ENCODE measurements at places on chromosomes 12 and 14.

DNA sequence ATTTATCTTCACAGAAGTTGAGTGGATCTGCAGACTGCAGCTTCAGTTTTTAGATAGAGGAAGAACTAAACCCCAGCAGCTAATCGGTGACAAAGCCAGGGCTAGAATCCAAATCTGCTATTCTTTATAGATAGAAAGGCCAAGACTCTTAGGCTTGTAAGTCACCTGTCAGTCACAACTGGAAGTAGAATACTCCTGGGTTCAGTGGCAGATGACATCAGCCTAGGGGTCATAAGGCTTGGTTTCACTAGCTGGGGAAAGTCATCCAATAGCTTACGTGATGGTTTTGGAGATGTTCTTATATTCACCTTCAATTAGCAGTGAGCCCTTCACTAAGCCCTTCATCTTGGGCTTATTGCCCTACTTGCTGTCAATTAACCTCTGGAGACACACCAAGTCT, 93.4 kb downstream of the APAF1 start:
- no peak for DNase-seq

GRCh38 chr14:91310606-91311283, 66.2 kb upstream of the GPR68 start:
- peak; percentile 58 for DNase-seq

GRCh38 chr14:89041257-89041582, 216.8 kb downstream of the TTC8 start:
- DNase-seq, result no peak

- DNase-seq, result no peak
These were observed 15.5 kb downstream of the SLC15A5 start for GRCh38 chr12:16261944-16262475.

DNA sequence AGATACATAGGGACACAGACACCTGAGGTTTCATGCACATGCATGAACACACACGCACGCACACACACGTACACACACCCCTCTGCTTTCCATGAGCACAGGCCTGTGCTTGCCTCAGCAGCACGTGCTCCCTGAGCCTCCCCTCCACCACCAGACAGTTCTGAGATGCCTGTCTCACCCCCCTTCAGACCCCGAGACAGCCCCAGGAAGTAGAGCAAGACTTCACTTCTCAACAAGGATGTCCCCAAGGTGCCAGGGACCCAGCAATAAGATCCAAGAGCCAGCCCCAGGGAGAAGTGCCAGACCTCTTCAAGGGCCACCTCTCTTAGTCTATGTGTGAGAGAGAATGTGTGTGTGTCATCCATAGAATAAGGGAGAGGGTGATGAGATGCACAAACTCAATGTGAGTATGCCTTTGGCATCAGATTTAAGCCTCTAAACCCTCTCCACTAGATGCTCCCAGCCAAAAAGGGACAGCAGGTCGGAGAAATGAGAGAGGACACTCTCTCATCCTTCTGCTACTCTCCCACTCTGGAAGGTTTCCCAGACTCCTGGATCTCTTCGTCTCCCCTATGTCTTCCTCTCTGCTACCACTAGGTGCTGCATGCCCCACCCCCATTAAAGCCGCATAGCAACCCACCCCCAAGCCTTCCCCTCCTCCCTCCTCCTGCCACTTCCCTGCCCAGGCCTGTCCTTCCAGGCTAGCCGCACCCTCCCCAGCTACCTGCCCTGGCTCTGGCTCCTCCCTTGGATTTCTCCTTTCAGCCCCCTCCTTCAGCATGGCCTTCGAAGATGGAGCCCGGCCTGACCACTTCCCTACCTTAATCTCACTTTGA, 7.7 kb downstream of the RARG start:
- DNase-seq, result no peak

DNA sequence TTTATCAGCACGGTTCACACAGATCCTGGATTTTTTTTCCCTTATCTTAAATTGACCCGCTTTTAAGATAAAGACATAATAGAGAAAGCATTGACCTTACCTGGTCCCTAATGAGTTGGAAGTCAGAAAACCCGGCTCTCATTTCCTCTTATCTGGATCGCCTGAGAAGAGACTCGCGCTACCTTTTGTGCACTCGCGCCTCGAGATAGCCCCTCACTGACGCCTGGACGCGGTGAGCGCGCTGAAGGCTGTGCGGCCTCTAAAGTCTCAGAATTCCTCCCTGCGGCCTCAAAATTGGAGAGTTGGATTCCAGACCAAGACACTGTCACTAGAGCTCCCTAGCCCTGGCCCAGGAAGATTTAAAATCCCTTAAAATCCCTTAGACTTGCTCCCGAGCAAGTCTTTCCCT, 7.0 kb downstream of the NKX2-1 start:
- no peak for DNase-seq

DNA sequence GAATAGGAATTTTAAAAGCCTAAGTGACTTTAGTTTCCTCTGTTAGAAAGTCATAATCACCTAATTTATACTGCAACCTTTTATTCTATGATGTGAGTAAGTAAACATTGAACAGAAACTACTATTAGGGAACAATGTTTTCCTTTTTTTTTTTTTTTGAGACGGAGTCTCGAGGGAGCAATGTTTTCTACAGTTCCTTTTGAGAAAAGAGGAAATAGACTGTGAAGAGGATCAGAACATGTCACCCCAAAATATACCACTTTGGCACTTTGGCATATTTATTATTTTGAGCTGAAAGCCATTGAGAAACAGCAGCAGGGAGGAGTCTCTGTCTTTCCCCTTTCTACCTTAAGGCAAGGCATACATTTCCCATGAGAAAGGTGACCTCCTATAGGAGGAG, 162.7 kb upstream of the CNOT2 start:
- no peak for DNase-seq

- DNase-seq, result no peak
These were observed 43.0 kb downstream of the BORCS5 start for GRCh38 chr12:12399776-12400305.

DNA sequence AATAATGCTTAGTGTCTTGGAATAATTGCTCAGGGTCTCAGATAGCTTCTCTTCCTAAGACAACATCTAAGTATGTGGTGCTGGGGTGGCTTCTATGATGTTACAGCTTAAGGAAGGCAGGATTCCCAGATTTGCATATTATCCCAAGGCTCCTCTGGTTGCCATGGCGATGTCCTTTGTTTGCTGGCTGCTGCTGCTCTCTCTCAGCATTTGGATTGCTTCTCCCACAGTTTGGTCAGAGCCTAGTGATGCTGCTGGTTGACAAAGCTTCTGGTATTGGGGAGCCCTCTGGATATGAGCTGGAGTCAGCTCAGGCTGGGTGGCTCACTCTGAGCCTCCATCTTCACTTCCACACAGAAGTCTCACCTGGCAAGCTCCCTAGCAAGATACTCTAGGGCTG, 56.4 kb upstream of the FBXO33 start:
- DNase-seq, result no peak

DNA sequence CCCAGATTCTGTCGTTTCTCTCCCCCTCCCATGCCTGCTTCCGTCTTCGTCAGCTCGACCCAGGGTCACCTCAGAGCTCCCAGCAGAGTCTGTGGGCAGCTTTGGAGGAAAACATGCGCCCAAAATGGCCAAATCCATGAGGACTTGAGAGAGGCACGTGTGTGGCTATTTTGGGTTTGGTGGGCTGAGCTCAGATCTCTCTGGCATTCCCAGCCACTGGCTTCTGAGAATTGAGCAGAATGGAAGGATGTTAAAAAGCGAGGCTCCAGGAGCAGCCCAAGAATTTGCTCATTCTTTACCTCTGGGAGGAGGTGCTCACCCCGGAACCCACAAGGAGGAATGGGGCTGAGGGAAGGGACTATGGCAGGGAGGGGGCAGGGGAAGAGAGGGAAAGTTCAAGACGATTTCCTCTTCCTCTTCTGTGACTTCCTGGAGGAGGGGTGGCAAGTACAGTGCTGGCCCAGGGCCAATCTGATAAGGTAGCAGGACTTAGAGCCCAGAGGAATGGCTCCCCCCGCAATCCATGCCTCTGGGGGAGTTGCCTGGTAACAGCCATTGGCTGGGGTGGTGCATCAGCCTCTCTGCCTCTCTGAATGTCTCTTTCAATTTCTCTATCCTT, 20.1 kb downstream of the TSPAN9 start:
- DNase-seq, result no peak

DNA sequence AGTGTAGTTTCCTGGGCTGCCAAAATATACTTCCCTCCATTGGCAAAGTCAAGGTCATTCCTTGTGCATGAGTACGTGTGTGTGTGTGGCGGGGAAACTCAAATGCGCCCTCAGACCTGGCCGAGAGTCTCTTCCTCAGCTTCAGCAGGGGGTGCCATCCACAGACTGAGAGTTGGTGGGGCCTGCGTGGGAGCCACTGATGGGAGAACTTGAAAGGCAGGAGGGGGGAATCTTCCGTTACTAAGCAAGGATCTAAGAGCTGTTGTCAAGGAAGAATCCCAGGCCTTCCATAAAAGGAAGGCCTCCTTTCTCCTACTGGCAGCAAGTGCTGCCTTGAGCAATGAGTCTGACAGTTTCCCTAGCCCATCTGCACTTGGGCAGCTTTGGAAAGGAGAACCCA, 274.9 kb downstream of the EMP1 start:
- DNase-seq, result no peak

GRCh38 chr12:27002141-27002540, 12.0 kb downstream of the TM7SF3 start:
- DNase-seq, result no peak

DNA sequence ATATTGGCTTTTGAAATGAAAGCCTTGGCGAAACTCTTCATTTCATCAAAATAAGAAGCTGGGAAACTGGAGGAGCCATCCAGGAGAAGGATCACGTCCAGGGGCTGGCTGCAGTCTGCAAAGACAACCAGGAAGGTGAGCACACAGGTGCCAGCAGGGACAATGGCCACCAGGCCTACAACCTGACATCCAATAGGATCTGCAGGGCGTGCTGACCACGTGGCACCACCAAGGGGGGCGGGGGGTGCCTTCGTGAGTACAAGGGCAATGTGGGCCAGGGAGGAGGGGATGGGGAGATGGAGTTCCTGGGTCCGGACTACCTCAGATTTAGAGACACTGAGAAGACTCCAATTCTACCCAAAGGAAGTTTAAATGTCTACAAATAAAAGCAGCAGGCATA, 71.7 kb upstream of the ANO2 start:
- DNase-seq, result no peak

Data from CD4-positive, alpha-beta T cell treated with Interleukin-12 subunit alpha and Interleukin-12 subunit beta, for 1 hour (primary cell).